ENCODE measurements at places on chromosomes 16 and 17.

GRCh38 chr17:66525338-66525737 is 222.9 kb downstream of the PRKCA start:
- no peak for DNase-seq

DNA sequence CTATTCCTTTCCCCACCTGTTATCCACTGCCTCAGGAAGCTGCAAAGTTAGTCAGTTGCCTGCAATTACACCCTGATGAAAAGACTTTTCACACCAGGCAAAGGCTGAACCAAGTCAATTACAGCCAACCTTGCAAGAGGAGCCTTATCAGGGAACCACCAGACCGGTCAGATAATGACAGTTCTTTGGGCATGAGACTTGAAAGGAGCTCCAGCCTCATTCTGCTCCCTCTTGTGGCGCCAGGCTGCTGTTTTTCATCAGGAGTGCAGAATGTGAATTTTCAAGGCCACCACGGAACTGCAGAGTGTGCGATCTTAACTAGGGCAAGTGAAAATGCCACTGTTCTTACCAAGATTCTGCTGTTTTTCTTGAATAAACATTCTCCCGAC is 22.5 kb downstream of the DNAI2 start:
- no peak for DNase-seq

DNA sequence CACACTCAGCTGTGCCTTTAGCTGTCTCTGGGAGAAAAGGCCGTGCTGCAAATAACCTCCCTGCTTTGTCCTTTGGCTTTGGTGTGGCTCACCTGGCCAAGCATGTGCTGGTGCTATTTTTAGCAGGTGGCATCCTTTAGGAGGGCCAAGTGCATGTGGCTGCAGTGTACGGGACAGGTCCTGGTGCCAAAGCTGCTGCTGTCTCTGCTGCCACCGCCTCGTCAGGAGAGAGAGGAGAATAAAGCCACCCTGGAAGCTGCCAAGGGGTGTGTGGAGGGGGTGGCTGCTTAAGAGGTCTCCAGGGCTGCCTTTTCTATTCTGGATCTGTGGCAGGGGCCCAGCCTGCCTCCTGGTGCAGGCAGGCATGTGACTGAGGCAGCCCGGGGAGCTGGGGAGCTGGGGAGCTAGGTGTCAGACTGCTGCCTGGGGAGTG is 6.2 kb downstream of the AKAP1 start:
- DNase-seq: no peak

DNA sequence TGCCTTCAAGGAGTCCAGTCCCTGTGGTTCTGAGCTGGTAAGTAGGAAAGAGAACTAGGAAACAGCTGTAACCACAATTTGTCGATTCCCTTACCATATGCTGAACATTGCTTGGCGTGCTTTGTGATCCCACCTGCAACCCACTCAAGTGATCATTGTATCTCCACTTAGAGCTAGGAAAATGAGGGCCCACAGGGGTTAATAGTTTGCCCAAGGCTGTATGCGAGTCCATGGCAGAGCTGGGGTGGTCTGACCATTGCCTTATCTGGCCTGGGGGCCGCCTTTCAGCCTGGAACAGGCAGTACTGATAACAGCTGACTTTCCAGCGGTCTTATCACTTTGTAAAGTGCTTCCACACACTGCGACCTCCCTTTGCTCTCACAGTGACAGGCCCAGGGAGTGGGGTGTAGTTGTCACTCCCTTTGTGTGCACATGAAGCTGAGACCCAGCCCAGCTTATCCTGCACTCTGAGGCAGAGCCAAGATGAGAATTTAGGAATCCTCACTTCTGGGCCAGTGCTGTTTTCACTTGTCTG is 9.8 kb downstream of the MYL4 start:
- DNase-seq: no peak

DNA sequence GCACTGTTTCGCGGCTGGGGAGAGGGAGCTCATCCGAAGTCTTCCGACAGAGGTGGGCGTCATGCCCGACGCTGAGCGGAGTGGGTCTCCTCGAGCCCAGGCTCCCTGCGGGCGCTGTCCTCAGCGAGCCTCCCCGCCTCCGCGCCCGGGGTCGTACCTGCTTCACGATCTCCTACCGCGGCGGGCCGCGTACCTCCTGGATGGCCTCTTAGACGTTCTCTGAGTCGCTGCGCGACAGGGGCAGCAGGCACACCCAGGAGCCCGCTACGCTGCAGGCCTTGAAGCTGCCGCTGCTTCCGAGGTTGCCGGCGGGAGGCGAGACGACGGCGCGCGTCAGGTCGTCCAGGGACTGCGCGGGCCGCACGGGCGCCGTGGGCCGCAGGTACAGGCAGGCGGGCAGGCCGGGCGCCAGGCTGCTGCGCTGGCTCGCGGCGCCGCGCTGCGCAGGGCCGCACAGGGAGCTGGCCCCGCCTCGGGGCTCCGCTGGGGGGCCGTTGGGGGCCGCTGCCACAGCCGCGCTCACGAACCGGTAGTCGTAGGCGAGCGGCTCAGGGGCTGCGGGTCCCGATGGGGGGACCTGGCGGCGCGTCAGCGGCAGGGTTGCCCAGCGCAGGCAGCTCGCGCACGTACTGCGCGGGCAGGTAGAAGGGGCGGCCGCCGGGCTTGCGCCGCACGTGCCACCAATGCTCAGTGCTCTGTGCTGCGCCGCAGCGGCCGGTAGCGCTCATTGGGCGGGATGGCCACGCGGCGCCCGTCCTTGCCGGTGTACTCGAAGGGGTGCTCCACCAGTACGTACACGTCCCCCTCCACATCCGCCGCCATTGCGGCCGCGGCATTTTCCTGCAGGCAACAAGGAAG is 116.4 kb upstream of the SMURF2 start:
- DNase-seq: no peak

DNA sequence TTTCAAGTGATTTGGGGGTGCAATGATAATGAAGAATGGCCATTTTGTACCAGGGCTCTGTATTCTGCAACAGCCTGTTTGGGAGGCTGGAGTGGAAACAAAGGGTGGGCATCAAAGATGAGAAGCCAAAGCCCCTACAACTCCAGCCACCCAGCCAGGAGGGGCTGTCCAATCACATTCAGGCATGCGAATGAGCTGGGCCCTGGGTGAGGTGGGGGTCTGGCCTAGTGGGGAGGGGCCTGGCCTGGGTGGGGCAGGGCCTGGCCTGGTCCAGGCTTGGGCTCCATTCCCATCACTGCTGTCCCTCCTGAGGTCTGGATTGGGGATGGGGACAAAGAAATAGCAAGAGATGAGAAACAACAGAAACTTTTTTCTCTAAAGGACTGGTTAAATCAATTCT is 6.4 kb downstream of the AOC3 start:
- DNase-seq: no peak

DNA sequence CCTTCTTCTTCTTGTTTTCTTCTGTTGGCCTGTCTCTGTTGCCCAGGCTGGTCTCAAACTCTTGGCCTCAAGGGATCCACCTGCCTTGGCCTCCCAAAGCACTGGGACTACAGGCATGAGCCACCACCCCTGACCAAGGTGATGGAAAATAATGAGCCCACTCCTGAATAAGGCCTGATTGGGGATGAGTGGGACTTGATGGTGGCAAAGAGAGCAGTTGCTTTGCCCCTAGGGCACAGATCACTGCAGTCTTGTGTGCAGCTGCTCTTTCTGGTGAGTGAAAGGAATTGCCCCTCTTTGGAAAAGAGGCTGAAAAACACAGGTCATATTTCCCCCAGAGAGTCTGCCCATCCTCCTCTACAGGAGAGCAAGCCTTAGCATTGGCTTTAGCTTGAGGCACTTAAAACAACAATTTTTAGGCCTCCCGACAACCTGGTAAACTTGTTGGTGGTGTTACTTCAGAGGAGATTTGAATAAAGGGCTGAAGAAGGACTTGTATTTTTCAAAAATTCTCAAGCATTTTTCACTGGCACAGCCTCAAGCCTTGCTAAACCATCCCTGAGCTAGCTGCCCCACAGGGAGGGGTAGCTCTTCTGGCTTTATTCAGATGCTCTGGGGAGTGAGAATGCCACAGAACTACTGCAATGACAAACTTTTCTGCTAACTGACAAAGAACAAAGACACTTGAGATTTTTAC is 6.1 kb upstream of the PDP2 start:
- no peak for DNase-seq
